ENCODE measurements at places on chromosomes 5 and 9. TPM values are rescaled to one million over a fixed set of nuclear protein-coding genes. Genes with fewer than 3 reads are reported as not detected.

The ACTBL2 gene
- under 0.01 TPM for total RNA-seq

The TRIM7 gene
- total RNA-seq: 1.7 TPM

The LPAR1 gene
- total RNA-seq: 0.09 TPM

The DRD1 gene
- not detected for total RNA-seq

The TOMM5 gene
- total RNA-seq: 102 TPM

The BTNL9 gene
- total RNA-seq: 0.11 TPM

The SUSD3 gene
- not detected for total RNA-seq

The FCN2 gene
- not detected for total RNA-seq

The SLC34A3 gene
- not detected for total RNA-seq

The PCDHGB6 gene
- 3.7 TPM for total RNA-seq

The PTPN3 gene
- total RNA-seq: 2.6 TPM

The KCNIP1 gene
- total RNA-seq: 65.1 TPM

The C5orf58 gene
- total RNA-seq: not detected

The DND1 gene
- total RNA-seq: 0.09 TPM

The CNTNAP3 gene
- 86.4 TPM for total RNA-seq

The RGS7BP gene
- total RNA-seq: not detected

The IFNK gene
- not detected for total RNA-seq

The SLC45A2 gene
- total RNA-seq: 0.11 TPM

The ACOT12 gene
- total RNA-seq: not detected

The NOL6 gene
- total RNA-seq: 12.3 TPM

The ADGRV1 gene
- 0.11 TPM for total RNA-seq

The PCDHGA7 gene
- total RNA-seq: 0.65 TPM

The IRGM gene
- total RNA-seq: not detected
